Activated naive CD4-positive, alpha-beta T cell treated with anti-CD3 and anti-CD28 coated beads, Interleukin-2, amount 50 U/mL, for 16 hours (primary cell): ENCODE measurements at places on chromosomes 13 and 19.

DNA sequence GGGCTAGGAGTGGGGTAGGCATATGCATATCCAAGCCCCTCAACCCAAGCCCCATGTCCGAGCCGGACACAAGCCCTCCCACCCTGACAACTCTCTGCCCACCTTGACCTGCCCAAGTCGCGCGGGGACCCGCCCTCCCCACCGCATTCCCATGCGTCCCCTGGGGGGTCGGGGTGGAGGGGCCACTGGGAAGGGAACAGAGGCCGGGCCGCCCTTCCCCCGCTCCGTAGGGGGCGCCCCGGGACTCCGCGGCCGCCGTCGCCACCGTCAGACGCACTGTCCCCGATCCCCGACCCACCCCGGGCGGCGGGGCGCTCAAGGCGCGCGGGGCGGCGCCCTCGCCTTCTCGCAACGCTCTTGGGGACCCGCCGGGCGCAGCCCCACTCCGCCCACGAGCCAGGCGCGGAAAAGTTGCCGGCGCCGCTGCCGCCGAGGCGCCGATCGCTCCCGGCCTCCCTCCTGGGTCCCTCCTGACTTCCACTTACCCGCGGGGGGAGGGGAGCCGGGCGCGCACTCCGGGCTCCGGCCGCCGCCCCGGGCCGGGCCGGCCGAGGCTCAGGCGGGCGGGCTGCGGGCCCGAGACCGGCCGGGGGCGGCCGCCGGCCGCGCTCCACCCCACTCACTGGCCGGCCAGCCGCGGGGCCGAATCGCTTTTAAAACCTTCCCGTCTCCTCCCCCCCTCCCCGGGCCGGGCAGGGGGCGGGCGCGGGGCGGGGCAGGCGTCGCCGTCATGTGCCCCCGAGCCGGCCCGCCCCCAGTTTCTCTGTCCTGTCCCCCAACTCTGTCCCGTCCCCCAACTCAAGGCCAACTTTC lies 34.4 kb upstream of the NANOS3 start:
- peak; percentile 59 for DNase-seq

DNA sequence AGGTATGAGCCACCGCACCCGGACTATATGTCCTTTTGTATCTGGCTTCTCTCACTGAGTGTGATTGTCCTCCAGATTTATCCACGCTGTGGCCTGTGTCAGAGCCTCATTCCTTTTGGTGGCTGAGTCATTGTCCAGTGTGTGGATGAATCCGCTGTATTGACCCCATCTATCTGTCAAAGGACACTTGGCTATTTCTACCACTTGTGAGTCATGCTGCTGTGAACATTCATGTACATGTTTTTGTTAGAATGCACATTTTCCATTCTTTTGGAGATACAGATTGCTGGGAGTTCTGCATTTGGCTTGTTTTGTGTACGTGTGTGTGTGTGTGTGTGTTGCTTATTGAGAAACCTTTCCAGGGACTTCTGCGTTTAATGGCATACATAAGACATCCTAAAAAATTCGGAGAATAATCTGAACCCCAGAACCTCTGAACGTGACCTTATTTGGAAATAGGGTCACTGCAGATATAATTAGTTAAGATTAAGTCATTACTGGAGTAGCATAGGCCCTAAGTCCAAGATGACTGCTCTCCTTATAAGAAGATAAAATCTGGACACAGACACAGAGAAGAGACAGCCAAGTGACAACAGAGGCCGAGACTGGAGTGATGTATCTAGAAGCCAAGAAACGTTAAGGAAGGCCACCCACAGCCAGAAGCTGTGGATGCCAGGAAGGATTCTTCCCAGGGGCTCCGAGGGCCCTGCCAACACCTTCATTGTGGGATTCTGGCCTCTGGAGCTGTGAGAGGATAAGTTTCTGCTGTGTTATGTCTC lies 4.9 kb upstream of the GIPC3 start:
- no peak for DNase-seq

- no peak for DNase-seq
Measured at GRCh38 chr19:47028195-47028601, 8.6 kb downstream of the NPAS1 start.

- DNase-seq: no peak
Measured at GRCh38 chr13:43773602-43774001, 13.2 kb downstream of the ENOX1 start.

- DNase-seq: no peak
Measured at GRCh38 chr13:113740286-113740556, 18.8 kb upstream of the TMEM255B start.

GRCh38 chr13:37491661-37492060 lies 106.9 kb downstream of the POSTN start:
- DNase-seq: no peak

DNA sequence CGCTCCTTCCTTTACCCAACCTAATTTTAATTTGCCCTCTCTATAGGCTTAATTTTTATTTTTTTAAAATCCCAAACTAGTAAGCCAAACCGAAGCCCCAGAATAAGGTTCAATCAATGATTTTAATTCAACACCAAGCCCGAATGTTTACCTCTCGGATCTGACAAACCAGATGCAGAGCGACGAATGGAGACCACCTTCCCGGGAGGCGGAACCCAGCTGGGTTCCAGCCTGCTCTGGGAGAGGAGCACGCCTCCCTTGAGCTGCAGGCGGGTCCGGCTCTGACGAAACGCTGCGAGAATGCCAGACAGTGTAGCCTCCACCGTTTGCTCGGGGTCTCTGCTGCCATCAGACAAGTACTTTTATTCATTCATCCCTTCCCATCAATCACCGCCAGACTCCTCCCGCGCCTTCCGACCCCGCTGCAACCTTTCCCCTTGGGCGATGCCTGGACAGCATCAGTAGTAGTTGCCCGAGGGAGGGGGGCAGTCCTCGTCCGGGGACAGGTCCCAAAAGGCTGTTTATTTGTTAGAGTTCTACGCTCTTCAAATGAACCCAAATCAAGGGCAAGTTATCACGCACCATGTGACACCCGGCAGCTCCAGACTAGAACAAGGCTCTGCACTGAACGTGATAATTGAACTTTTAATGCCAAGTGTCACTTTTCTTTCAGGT lies 752 bp upstream of the EDNRB start:
- no peak for DNase-seq

DNA sequence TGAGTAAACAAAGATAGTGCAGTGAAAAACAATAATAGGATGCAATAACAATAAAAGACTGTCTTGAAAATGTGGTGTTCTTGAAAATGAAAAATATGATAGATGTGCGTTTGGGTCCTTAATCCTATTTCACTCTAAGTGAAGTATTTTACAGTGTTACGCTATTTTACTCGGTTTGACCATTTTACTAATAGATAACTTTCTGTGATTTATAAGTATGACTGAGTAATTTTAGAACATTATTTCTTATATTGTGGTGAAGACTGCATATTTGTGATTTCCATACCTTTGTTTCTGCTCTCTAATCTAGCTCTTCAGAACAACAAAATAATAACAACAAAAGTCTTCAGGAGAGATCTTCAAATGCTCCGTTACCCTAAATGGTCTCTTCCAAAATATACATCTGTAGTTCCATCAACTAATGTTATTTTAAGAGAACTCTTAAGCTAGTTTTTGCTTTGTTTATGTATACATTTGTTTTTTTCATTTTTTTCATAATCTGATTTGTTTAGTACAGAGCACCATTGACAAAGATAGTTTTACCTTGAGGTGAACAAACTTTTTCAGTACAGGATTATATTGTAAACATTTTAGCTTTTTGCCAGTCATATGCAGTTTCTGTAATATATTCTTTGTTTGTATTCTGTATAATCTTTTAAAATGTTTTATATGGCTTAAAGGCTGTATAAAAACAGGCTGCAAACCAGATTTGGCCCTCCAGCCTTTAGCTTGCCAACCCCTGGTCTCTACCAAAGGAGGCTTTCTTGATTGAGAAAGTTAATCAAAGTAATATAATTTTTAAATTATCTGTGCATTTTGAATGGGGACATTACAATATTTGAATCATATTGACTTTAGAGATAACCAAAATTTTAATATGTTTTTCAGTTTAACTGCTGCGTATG lies 1572.7 kb upstream of the PRR20A start:
- DNase-seq: no peak

- DNase-seq: no peak
Measured at GRCh38 chr13:90618133-90618532, 729.4 kb upstream of the MIR17HG start.

- no peak for DNase-seq
Measured at GRCh38 chr19:37572203-37572602, 22.4 kb downstream of the ZNF571 start.

DNA sequence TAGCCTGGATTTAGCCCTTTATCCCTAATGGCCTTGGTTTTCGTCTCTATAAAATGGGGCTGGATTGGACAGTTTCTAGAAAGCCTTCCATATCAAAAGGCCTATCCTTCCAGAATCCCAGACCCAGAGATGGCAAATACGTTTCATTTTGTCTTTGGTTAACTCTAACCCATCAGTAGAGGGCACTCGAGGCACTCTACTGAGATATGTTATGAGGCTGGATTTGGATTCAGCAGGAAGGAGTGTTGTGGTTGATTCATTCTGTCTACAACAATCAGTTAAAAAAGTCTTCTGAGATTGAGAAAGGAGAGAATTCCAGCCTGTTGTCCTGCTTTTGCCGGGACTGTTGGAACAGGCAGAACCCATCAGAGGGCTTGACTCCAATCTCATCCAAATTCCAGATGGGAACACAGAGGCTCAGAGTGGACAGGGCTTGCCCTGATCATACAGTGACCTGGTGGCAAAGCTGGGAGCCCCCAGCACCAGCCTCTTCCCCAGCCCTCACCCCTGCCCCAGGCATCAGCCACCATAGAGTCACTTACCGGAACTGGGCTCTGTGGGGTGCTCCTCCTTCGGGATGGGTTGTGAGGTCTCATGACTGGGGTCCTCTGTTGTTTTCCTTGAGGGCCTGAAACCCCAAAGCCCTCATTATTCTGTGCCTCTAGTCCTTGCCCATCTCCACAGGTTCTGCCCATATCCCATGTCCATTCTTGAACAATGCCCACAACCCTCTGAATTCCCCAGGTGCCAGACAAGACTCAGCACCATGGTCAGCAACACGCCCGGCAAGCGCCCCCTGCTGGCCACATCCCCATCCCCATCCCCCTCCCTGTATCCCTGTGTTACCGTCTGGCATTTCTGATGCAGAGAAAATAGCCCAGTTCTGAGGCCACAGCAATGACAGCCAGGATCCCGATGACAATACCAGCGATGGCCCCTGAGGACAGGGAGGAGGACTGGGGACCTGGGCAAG lies 12.3 kb upstream of the ZNF180 start:
- DNase-seq: no peak

- DNase-seq: peak; percentile 57
Measured at GRCh38 chr19:10514211-10515145, 2.8 kb downstream of the S1PR5 start.

- DNase-seq: no peak
Measured at GRCh38 chr13:39448834-39449233, 154.2 kb downstream of the LHFPL6 start.

GRCh38 chr13:94444826-94445225 lies 34.7 kb downstream of the DCT start:
- DNase-seq: no peak

GRCh38 chr13:102038787-102039186 lies 363.1 kb downstream of the FGF14 start:
- DNase-seq: no peak

GRCh38 chr13:41827507-41828213 lies 133.2 kb downstream of the VWA8 start:
- no peak for DNase-seq

DNA sequence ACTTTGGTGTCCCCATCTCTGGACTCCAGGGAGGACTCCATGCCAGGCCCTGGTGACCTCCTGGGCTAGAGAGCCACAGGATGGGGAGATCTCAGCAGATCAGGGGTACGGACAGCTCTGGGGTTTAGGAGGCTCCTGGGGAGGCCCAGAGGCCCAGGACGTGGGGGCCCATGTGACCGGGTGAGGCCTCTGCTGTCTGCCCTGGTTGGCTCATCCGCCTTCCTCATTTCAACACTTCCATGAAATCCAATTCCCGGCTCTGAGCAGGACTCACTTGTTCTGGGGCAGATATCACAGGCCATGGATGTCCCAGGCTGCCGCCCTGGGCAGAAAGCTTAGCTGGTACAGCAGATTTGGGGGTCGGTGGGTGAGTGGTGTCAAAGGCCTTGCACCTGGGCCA lies 1.1 kb upstream of the PRAM1 start:
- no peak for DNase-seq

GRCh38 chr19:47523473-47523872 lies 8.6 kb upstream of the NAPA start:
- DNase-seq: no peak

GRCh38 chr13:25288966-25289365 lies 1.7 kb upstream of the MTMR6 start:
- DNase-seq: no peak

GRCh38 chr13:84662491-84662890 lies 780.2 kb upstream of the SLITRK1 start:
- no peak for DNase-seq

GRCh38 chr13:114313061-114313860 lies 1.0 kb upstream of the CHAMP1 start:
- peak; percentile 37 for DNase-seq
